ENCODE measurements at places on chromosomes 4 and X.

DNA sequence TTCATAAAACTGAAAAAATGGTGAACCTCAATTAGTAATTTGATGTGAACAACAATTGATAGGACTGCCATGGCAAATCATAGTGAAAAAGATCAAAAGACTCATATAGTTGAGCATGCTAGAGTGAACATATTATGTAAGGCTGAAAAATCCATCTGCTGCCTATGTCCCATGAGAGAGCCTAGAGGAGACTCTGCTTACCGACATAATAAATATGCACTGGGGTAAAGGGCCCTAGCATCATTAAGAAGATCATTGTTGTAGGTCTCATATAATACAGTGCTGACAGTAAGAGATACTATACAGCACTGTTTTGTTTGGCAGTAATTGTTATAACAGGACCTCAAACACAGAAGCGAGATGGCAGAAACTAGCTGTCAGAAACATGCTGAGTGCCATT, 229.0 kb downstream of the PABPC4L start:
- no peak for DNase-seq

DNA sequence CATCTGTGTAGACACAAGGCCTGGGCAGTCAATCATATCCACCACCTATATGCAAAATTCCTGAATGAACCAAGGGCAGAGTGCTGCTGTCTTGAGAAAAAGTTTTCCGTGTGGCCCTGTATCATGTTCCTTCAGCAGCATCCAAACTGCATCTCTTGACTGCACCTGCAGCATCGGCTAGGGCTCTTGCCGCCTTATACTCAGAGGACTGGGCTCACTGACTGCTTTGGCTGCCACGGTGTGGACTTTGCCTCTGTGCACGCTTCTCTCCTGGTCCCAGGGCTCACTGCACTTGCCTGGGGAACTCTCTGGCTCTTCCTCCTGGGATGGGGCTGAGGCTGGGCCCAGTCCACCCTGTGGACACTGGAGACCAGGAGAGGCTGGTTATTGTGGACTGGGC, 39.5 kb upstream of the STS start:
- no peak for DNase-seq

DNA sequence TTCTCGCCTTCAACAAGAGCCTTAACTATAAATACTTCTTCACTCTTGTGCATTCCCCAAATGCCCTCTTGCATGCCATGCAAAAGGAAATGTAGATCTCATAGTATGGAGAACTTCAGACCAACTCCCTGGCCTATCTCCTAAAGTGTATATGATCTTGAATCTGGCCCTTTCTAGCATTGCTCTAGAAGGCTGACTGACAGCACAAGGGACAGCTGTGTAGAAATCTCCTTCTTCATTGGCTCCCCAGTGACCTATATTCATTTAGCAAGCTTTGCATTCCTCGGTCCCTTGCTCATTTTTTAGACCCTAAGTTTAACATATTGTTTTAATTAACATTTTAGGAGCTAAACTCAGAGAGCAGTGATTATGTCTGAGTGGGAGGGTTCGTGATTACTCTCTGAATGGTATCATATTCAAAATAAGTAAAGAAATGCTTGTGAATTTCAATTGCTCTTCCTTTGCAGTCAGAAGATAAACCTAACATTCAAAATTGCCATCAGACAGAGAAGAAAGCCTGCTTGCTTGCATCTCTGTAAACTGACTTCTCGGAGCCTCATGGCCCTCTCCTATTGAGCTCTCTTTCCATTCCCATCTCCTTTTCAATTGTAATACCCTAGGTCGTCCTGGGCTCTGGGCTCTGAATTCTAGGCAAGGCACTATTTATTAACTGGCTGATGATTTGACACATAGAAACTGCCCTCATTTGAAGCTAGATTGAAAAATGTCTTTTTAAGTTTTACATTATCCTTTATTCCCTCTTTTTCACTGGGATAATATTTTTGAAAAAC, 120.3 kb upstream of the PRKG2 start:
- DNase-seq, result no peak

GRCh38 chr4:140363558-140363957, 9.9 kb upstream of the SCOC start:
- no peak for DNase-seq

DNA sequence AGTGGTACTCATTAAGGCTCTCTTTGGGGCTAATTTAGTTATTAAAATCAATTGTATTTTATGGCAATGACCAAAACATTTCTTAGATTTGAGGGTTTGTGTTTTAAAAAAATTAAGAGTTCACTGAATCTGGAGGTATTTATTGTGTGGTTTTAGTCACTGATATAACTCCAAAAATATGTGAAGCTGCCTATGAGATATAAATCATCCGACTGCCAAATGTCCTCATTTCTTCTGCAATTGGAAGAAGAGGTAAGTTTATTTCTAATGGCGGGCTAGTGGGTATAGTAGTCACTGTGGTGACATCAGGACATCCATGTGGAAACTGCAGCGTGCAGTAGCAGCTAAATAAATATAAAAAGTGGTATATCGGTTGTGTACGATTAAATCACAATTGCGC, 205.5 kb downstream of the MID1 start:
- no peak for DNase-seq

GRCh38 chr4:140053185-140053584, 100.8 kb downstream of the MAML3 start:
- DNase-seq, result no peak

DNA sequence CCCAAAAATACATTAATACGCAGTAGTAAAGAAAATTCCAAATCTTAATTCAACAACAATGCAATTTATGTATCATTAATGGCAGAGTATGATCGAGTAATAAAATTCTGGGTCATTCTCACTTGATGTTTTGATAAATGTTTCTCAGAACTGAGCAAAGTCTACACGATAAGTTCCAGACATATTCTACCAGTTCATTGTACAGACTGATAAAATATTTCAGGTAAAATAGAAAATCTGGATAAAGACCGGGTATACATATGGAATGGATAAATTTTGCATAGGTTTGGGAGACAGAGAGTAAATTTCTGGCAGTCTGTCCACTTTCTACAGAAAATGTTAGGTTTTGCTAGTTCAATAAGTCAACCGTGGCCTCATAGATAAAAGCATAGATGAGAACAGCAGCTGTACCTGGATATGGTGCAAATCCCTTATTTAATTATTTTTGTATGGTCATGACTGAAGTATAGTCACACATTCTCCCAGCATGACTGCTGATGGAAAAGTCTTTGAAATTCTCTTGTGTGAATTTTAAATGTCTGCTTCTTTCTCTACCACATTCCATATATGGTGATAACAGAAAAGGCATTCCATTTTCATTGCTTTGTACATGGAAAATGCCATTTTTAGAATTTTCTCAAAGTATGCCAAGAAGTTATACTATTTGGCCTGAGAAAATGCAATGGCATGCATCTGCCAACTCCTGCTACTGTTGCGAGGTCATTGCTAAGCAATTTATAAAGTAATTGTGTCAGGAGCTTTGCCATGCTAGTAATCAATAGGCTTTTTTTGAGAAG, 301.9 kb upstream of the ARSJ start:
- DNase-seq, result no peak

- no peak for DNase-seq
Measured at GRCh38 chrX:103783196-103783595, 6.6 kb downstream of the PLP1 start.

GRCh38 chr4:174592256-174592984, 70.1 kb upstream of the HPGD start:
- DNase-seq, result no peak

DNA sequence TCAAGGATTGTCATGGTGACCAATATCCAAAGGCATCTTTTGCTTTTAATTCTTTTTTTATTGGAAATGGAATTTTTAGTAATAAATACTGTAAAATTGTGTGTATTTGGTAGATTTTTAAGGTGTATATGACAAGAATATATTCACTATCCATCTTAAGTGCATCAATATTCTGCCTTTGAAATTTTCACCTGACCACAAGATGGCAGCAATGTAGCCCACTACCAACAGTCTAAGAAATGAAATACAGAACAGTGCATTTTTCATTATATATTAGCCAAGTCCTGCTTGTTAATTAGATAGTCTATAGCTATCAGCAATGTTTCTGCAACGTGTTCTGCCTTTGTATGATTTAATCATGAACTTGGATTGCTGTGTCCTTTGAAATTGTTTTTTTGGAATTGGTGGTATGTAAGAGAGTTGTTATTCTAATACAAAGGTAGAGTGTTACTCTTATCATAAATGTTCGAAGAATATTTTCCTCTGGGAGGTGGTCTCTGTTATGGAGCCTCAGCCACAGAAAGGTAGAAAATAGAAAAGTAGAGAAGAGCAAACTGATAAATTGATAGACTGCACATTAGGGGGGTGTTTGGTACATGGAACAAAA, 38.2 kb downstream of the HPGDS start:
- DNase-seq, result peak; percentile 49

- DNase-seq, result no peak
Measured at GRCh38 chrX:15399962-15400391, 15.8 kb upstream of the VEGFD start.

GRCh38 chr4:118173956-118174725, 139.9 kb downstream of the NDST3 start:
- DNase-seq, result peak; percentile 52

GRCh38 chr4:123977641-123978081, 581.1 kb downstream of the SPRY1 start:
- DNase-seq, result no peak

- no peak for DNase-seq
Measured at GRCh38 chr4:143202824-143203223, 18.1 kb downstream of the USP38 start.

- DNase-seq, result peak; percentile 55
Measured at GRCh38 chr4:94345266-94345665, 2.6 kb upstream of the HPGDS start.

GRCh38 chrX:46991664-46992063, 79.4 kb downstream of the JADE3 start:
- DNase-seq, result no peak

GRCh38 chr4:113760795-113761619, 531 bp downstream of the CAMK2D start:
- DNase-seq, result peak; percentile 39

DNA sequence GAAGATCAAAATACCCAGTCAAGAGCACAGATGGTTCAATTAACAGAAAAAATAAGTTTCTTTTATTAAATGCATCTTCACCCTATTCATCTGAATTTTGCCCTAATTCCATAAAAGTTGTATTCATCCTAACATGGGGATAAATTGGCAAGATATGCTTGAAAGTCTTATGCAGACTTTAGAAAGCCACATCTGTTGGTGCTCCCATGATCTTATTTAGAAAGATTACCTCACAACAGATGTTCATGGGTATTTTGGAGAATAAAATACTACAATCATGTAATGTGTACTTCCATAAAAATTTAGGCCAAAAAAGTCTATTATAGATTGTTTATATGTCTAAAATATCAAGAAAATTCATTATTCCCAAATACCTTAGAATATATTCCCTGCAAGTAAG, 510.3 kb downstream of the TECRL start:
- no peak for DNase-seq

DNA sequence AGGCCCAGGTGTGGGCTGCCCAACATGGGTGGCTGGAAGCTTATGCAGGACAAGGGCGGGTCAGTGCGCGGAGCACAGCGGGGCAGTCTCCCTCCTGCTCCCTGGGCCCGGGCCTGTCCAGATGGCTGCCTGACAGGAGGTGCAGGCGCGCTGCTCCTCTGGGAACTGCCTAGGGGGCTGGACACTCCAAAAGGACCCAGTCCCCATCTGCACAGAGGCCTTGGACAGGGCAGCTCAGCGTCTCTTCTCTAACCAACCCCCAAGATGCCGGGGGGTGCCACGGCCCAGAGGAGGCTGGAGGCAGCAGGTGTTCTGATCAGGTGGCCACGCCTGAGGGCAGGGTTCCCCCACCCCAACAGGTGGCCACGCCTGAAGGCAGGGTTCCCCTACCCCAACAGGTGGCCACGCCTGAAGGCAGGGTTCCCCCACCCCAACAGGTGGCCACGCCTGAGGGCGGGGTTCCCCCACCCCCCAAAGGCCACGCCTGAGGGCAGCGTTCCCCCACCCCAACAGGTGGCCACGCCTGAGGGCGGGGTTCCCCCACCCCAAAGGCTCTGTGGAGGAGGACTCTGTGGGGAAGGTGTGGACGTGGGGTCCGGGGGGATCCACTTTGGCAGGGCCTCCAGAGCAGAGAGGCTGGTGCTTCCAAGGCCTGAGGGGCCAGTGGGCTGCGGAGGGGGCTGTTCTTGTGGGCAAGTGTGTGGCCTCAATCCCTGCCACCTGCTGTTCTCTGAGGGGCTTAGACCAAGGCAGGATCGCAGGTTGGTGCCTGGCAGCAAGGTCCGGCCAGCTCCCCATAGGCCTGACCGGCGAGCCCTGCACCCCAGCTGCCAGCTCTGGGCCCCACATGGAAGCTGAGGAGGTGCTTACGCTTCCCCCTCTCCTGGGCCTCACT, 36.1 kb downstream of the CPLX1 start:
- DNase-seq, result no peak

DNA sequence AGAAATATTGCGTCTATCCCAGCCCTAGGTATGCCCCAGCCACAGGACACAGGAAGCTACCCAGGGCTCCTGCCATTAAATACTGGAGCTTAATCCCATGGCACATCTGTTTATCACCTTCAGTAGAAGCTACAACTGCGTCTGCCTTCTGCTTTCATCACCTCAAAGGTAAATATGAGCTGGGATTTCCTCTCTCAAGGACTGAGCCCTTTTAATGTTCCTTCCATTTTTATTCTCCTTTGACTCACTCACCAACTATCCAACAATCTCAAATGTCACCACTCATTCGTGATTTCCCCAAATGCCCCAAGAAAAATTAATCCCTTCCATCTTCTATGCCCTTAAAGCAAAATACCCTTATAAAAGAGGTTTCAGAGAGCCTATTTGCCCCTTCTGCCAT, 1.8 kb upstream of the MID1 start:
- DNase-seq, result no peak
